ENCODE measurements at places on chromosomes 12 and 14.
A peak's percentile ranks its signal among the peaks of the same experiment; 100 is the strongest.

DNA sequence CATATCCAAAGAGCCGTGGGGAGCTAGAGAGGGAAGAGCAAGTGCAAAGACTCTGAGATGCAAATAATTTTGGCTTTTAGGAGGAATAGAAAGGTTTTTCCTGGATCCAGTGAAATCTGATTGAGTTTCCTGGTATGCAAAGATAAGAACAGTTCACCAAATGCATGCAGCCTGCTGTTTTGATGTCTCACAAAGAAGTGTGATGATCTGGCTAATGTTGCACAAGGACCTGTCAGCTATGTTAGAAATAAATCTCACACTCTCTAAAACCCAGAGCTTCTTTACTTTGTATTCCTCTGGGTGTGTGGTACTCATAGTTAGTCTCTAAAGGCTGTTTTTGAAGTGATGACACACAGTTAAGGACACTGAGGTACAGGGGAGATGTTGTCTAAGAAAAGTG lies 321.4 kb downstream of the AACS start:
- DNase-seq: no peak

- DNase-seq: peak; percentile 91
Observed at GRCh38 chr12:7108796-7109571, at the start of gene C1RL. Gene C1RL (minus strand): TSS chr12:7109214. CDS start chr12:7109180, 34 bp downstream.

- no peak for DNase-seq
Observed at GRCh38 chr12:15855646-15856045, 26.5 kb upstream of the STRAP start.

DNA sequence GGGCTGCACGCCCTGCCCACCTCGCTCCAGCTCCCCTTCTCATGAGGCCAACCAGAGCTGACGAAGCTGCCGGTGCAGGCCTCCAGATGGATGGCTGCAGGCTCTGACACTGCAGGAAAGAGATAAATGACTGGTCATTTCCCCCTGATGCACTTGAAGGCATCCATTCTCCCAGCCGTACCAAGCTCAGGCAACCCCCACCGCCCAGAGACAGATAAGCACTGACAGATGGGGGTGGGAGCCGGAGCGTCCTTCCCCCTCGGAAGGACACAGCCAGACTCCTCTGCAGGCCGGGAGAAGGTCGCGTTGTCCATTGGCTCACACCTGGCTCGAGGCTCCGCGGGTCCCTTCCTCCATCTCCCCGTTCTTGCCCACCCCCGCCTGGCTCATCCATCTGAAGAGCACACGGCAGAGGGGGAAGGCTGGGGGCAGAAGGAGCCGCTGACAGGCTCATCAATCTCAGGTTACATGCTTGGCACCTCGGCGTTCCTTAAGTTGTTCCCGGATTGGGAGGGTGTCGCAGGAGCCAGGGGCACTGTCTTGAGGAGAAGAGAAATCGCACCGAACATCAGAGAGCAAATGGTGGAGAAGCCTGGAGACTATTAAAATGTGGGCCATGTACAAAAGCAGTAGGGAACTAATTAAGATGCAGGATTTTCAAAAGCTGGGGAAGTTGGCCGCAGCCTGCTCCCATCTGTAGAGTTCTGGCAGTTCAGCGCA lies 151.6 kb downstream of the DPF3 start:
- DNase-seq: no peak

DNA sequence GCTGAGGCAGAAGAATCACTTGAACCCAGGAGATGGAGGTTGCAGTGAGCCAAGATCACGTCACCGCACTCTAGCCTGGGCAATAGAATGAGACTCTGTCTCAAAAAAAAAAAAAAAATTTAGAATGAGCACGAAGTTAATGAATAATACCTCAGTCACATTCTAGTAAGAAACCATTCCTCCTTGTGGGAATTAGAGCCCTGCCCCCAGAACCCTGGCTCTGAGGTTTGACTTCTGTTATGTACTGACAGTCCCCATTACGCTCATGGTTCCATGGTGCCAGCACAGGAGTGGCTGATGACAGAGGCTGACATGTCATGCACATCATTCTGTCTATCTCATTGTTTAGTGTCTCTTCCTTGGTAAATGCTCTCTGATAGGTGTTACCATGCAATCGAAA lies 132.6 kb upstream of the FGD4 start:
- DNase-seq: no peak

DNA sequence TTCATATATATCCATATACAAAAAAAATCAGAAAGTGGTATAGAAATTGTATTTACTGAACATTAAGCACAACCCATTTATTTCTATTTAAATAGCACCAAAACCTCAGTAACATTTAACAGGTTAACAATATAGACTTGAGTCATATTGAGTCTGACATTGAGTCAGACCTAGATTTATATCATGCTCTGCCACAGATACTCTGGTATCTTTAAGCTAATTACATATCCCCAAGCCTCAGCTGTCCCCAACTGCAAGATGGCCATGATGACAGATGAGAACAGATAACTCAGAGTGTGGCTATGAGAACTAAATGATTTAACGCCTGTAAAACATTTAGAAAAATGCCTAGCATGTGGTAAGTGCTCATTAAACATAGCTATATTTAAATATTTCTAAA lies 40.3 kb downstream of the IFNG start:
- no peak for DNase-seq

Data from left ventricle myocardium inferior (tissue), 1 donor.